Progenitor cell of endocrine pancreas (in vitro differentiated cells): ENCODE measurements at places on chromosomes 2 and 18. TPM values are rescaled to one million over a fixed set of nuclear protein-coding genes. Genes with fewer than 3 reads are reported as not detected.

- H3K4me3 ChIP-seq = no peak overlapping the region
- no peak for DNase-seq
- H3K27me3 ChIP-seq = peaks cover 66% of the 10 kb centered on the region
- H3K36me3 ChIP-seq = no peaks in the 10 kb centered on the region
- H3K4me1 ChIP-seq = no peaks in the 10 kb centered on the region
These were observed 19.7 kb upstream of the GLI2 start for GRCh38 chr2:120715941-120716340.

GRCh38 chr2:47016172-47016913 is 100.7 kb upstream of the MCFD2 start:
- H3K4me1 ChIP-seq = peaks cover 3% of the 10 kb centered on the region
- no peaks in the 10 kb centered on the region for H3K27me3 ChIP-seq
- H3K36me3 ChIP-seq = peaks cover 7% of the 10 kb centered on the region
- H3K4me3 ChIP-seq = no peak overlapping the region
- no peak for DNase-seq
- peak overlapping the region; percentile 59 for H3K27ac ChIP-seq

DNA sequence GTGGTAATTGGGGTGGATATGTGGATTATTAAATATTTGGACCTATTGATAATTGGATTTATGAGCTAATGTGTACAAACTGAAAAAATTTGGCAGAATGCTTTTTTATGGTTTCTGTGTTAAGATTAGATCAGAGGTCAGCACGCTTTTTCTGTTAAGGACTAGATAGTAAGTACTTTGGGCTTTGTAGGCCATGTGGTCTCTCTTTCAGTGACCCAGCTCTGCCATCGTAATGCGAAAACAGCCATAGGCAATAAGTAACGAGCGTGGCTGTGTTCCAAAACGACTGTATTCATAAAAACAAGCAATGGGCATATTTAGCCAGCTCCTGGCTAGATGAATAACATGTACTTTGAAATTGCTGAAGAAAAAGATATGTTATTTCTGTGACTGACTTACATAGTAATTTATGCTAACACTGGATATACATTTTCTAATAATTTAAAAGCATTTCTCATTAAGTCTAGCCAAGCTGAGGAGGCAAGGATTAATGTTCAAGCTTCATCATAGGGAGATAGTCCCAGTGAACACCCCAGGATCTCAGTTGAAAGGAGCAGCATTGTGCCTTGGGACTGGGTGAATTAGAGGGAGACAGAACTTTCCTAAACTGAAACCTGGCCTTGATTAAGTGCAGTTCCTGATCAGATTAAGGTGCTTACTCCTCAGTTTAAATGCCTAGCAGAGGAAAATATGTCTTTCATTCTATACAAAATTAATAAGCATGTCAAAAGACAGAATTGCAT is 20.0 kb downstream of the CCDC138 start:
- H3K36me3 ChIP-seq = peaks cover 59% of the 10 kb centered on the region
- H3K4me3 ChIP-seq = no peak overlapping the region
- no peak overlapping the region for H3K27ac ChIP-seq
- no peaks in the 10 kb centered on the region for H3K4me1 ChIP-seq

DNA sequence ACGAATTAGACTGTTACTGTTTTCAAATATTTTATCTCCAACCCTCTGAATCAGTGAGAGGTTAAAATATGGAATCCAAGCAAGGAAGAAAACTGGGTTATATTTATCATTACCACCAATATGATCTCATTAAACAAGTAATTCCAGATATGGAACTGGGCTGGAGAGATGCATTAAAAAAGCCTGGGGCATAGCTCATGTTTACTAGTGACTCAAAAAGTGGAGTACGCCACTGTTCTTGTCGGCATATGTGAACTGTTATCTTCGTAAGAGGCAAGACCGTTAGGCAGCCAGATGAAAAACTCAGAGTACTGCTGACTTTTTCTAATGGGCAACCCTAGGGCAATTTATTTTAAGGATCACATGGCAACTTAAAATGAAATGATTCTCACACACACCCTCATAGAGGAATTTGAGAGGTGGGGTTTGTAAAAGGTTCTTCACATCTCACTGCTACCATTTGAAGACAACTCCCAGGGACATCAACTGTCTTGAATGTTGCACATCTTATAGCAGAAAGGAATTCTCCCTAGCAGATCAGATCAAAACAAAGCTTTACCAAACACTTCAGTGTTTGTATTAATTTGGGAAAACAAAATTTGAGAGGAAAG is 105.2 kb upstream of the TFCP2L1 start:
- H3K4me1 ChIP-seq = no peaks in the 10 kb centered on the region
- H3K27me3 ChIP-seq = no peaks in the 10 kb centered on the region
- peak overlapping the region; percentile 16 for H3K27ac ChIP-seq
- H3K36me3 ChIP-seq = peaks cover 12% of the 10 kb centered on the region

- no peak overlapping the region for H3K27ac ChIP-seq
- no peaks in the 10 kb centered on the region for H3K36me3 ChIP-seq
- no peaks in the 10 kb centered on the region for H3K4me1 ChIP-seq
- no peak overlapping the region for H3K4me3 ChIP-seq
- peaks cover 54% of the 10 kb centered on the region for H3K27me3 ChIP-seq
These were observed 191.0 kb downstream of the GLI2 start for GRCh38 chr2:120926463-120927264.

DNA sequence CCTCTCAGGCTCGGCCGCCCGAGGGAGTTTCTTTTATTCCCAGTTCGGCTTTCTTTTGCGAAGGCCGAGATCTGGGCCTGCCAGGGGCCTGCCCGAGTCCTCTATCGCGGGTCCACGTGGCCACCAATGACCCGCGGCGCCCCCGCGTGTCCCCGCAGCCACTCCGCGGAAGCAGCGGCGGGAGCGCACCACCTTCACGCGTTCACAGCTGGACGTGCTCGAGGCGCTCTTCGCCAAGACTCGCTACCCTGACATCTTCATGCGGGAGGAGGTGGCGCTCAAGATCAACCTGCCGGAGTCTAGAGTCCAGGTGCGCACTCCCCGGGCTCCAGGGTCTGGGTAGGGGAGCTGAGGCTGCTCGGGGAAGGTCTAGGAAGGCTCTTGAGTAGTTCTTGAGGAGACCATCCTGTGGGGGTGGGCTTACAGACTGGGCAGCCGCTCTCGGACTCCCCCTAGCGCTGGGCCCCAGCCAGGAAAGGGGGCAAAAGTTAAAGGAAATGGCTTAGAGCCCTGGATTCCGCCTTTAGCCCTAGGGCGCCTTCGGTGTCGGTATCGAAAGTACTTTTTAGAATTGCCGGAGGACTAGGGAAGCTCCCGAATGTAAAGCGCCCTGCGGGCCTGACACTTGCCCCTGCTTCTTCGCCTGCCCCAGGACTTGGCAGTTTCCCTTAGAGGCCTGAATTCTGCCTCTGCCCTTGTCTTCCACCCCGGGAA is 3.4 kb downstream of the OTX1 start:
- peaks cover 88% of the 10 kb centered on the region for H3K27me3 ChIP-seq
- H3K36me3 ChIP-seq = peaks cover 8% of the 10 kb centered on the region
- H3K27ac ChIP-seq = no peak overlapping the region

GRCh38 chr2:25401307-25402026 is 59.7 kb upstream of the DNMT3A start:
- H3K27ac ChIP-seq = no peak overlapping the region
- H3K36me3 ChIP-seq = no peaks in the 10 kb centered on the region
- H3K27me3 ChIP-seq = no peaks in the 10 kb centered on the region
- H3K4me3 ChIP-seq = no peak overlapping the region
- H3K4me1 ChIP-seq = peaks cover 16% of the 10 kb centered on the region

DNA sequence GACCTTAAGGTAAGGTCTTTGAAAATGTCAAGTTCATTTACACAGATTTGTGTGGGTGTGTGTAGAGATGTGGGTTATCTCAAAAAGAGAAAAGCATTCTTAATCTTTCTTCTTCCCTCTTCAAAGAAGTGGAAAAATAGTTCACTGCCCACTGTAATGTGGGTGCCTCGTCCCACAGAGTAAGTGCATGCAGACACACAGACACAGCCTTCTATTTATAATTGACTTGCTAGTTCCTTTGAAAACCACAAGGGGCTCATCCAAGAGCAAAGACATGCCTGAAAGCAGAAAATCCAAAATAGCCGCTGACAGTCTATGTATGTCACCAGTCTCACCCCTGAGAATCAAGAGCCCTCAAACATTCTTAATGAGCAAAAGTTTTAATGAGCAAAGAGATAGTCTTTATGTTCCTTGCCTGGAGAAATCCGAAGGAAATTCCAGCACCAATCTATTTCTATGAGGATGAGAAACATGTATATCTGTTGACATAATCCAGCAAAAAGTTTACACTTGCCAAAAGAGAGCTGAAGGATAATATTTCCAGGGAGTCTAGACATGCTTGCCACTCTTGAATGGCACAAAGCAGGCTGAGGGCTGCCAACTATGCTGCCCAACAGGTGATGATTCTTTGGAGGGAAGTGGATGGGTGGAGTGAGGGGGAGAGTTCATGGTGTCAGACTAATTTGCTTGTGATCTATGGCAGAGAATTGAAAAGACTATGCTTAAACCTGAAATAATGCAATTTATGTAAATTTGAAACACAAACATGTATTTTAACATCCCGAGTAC is 93.9 kb downstream of the ACVR1 start:
- DNase-seq = no peak
- peaks cover 5% of the 10 kb centered on the region for H3K36me3 ChIP-seq
- H3K4me1 ChIP-seq = peaks cover 33% of the 10 kb centered on the region
- H3K27ac ChIP-seq = no peak overlapping the region

- DNase-seq = peak; percentile 77
- peak overlapping the region; percentile 71 for H3K4me3 ChIP-seq
- peaks cover 43% of the 10 kb centered on the region for H3K27me3 ChIP-seq
- H3K27ac ChIP-seq = peak overlapping the region; percentile 67
- H3K4me1 ChIP-seq = peaks cover 3% of the 10 kb centered on the region
These were observed 28.2 kb upstream of the BCL11A start for GRCh38 chr2:60581433-60582282.

DNA sequence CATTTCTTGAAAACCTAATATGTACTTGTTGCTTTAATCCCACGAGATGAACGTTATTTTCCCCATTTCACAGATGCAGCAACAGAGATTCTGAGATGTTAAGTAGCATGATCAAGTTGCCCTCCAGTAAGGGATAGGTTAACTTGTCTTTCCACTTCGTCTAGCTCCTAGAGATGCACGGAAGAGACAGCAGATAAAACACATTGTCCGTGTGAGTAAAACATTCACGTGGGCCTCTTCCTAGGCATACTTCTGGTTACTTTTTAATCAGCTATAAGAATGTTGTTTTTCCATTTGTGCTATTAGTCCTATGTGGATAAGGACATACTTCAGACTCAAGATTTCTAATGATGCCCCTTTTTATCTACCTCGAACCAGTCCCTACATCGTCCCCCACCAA is 1.2 kb upstream of the ARHGAP28 start:
- no peak for DNase-seq
- H3K4me3 ChIP-seq = peak overlapping the region; percentile 93
- peak overlapping the region; percentile 100 for H3K27ac ChIP-seq
- H3K27me3 ChIP-seq = no peaks in the 10 kb centered on the region
- no peaks in the 10 kb centered on the region for H3K36me3 ChIP-seq

- H3K27ac ChIP-seq = no peak overlapping the region
- DNase-seq = no peak
- H3K4me3 ChIP-seq = no peak overlapping the region
- H3K36me3 ChIP-seq = no peaks in the 10 kb centered on the region
- H3K4me1 ChIP-seq = no peaks in the 10 kb centered on the region
These were observed 457.2 kb upstream of the CDH20 start for GRCh38 chr18:60875957-60876507.

DNA sequence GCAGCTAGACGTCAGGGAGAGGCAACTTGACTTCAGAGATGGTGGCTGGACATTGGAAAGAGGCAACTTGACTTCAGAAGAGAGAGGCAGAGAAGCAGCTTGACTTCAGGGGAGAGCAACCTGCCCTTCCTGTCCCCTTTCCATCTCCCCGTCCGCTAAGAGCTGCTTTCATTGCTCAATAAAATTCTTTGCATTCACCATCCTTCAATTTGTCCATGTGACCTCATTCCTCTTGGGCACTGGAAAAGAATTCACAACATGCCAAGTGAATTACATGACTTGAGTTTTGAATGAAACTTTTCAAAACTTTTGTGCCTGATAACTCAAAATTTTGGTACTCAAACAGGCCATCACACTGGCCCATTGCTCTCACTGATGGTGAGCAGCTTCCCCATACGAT is 158.9 kb downstream of the DPP4 start:
- no peak for DNase-seq
- H3K4me3 ChIP-seq = no peak overlapping the region
- H3K27me3 ChIP-seq = peaks cover 26% of the 10 kb centered on the region
- no peak overlapping the region for H3K27ac ChIP-seq
- peaks cover 2% of the 10 kb centered on the region for H3K4me1 ChIP-seq

GRCh38 chr2:108571286-108571685 is 37.0 kb downstream of the LIMS1 start:
- no peak overlapping the region for H3K4me3 ChIP-seq
- DNase-seq = no peak
- peaks cover 14% of the 10 kb centered on the region for H3K4me1 ChIP-seq
- no peak overlapping the region for H3K27ac ChIP-seq

GRCh38 chr2:231611273-231612108 is 18.8 kb downstream of the TEX44 start:
- H3K4me1 ChIP-seq = peaks cover 22% of the 10 kb centered on the region
- no peak for DNase-seq
- H3K27ac ChIP-seq = peak overlapping the region; percentile 57
- no peaks in the 10 kb centered on the region for H3K27me3 ChIP-seq

- peak overlapping the region; percentile 77 for H3K27ac ChIP-seq
- DNase-seq = no peak
- H3K4me1 ChIP-seq = peaks cover 11% of the 10 kb centered on the region
- H3K36me3 ChIP-seq = no peaks in the 10 kb centered on the region
- H3K4me3 ChIP-seq = no peak overlapping the region
- no peaks in the 10 kb centered on the region for H3K27me3 ChIP-seq
These were observed 105.8 kb downstream of the SPP2 start for GRCh38 chr2:234156326-234156725.

DNA sequence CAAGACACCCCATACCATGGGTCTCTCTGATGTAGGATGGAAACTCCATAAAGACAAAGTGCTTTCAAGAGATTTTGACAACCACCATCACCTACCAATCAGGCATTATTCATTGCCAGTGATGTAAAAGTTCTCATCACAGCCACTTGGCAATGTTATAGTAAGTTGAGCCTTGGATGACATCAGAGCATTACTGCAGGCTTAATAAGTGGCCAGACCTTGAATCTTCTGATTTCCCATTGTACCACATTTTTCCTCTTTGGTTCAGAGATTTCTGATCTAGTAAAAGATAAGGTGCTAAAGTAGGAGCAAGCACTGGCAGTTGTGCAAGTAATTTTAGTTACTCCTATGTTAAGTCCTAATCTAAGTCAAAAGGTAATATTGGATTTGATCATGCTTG is 36.5 kb downstream of the OSR1 start:
- H3K4me1 ChIP-seq = no peaks in the 10 kb centered on the region
- DNase-seq = no peak
- H3K4me3 ChIP-seq = no peak overlapping the region
- no peaks in the 10 kb centered on the region for H3K27me3 ChIP-seq

GRCh38 chr2:67498931-67499330 is 101.8 kb downstream of the ETAA1 start:
- no peaks in the 10 kb centered on the region for H3K36me3 ChIP-seq
- no peak for DNase-seq
- H3K27ac ChIP-seq = peak overlapping the region; percentile 63
- H3K27me3 ChIP-seq = no peaks in the 10 kb centered on the region
- H3K4me3 ChIP-seq = no peak overlapping the region
- peaks cover 14% of the 10 kb centered on the region for H3K4me1 ChIP-seq

GRCh38 chr2:178422097-178422496 is 28.9 kb downstream of the PRKRA start:
- DNase-seq = no peak
- no peaks in the 10 kb centered on the region for H3K27me3 ChIP-seq
- H3K27ac ChIP-seq = no peak overlapping the region

The CYP20A1 gene
- total RNA-seq = 25.1 and 25.4 TPM in 2 replicates

The PIAS2 gene
- total RNA-seq = 36.3 and 42.6 TPM in 2 replicates

The LRRTM1 gene
- total RNA-seq = 1.6 and 1.9 TPM in 2 replicates

The PIKFYVE gene
- total RNA-seq = 37.4 and 38.4 TPM in 2 replicates
